ENCODE measurements at places on chromosomes 13 and 19.

GRCh38 chr19:48918801-48919247, 14.7 kb upstream of the DHDH start:
- peak; percentile 68 for DNase-seq

- peak; percentile 81 for DNase-seq
Measured at GRCh38 chr13:109735436-109735966, 50.9 kb downstream of the IRS2 start.

DNA sequence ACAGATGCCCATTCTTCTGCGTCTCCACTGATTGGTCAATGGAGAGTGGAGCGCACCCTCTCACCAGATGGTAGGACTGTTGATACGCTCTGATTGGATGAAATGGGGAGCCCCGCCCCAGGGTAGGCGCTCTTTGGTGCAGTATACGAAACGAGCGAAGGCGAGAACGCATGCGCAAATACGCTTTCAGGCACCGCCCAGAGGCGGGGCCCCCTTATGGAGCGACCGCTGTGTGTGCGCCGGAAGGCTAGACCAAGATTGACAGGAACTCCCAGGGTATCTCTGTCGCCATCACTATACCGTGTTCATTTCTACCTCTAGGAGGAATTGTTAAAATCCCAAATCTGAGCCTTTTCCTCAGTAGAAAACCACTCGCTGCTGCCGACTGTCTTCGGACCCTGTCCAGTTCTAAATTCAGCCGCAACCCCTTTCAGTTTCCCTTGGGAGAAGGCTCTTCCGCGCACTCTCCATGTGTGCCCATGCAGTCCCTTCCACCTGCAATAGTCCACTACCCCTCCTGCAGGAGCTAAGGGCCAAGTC, 720 bp upstream of the HNRNPL start:
- peak; percentile 100 for DNase-seq

DNA sequence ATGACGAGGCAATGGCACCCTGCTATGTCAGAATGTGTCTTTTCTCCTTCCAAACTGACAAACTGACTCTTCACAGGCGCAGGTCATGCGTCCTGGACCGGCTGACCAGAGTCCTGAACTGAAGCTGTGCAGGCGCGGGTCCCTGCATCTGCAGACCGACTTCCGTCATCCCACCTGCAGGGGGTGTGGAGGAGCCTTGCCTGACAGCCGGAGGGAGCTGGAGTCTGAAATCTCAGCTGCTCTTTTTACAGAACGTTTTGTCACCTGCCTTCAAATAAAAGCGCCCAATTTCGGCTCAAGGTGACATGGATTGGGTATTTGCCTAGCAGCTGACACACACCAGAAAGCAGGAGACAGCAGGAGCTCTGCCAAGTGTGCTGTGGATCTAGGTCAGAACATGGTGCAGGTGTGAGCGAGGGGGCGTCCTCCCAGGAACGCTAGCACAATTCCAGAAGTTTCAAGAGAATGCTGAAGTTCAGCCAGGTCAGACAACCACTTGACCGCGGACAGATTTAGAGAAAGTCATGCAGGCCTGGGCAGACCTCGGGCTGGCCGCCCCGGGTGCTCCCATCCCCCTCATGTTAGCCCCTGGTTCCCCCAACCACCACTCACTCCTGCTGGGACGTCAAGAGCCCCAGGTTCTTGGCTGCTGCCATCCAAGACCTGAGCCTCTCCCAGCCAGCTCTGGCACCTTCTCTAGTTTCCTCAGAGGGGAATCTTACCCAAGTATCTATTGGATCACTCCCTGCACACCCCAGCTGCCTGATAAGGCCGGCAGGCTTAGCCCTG, 32.8 kb downstream of the ELL start:
- peak; percentile 36 for DNase-seq

GRCh38 chr19:8610041-8610935, at the start of gene ADAMTS10:
TSS of gene ADAMTS10 (minus strand) at chr19:8610715. CDS start at chr19:8605710, 5,005 bp downstream.
- DNase-seq: peak; percentile 71

- no peak for DNase-seq
Measured at GRCh38 chr13:81779876-81780275, 1439.0 kb upstream of the SPRY2 start.

GRCh38 chr19:13781547-13781946, 7.3 kb downstream of the C19orf53 start:
- DNase-seq: peak; percentile 48

- DNase-seq: no peak
Measured at GRCh38 chr13:20609145-20609544, 42.2 kb downstream of the IFT88 start.

DNA sequence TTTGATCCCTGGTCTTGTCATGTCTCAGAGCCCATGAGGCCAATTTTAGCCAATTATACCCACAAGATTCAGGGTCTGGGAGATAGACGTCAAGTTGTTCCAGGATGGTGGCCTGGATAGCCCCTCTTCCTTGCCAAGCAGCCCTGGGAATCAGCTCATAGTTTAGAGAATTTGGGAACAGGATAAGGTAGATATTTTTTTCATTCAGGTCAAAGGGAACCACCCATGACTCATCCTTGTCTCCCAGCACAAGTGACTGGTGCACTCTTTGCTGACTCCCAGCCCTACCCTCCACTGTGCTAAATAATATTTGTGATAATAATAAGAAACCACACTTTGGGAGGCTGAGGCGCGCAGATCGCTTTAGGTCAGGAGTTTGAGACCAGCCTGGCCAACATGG, 17.1 kb upstream of the S1PR4 start:
- DNase-seq: no peak

DNA sequence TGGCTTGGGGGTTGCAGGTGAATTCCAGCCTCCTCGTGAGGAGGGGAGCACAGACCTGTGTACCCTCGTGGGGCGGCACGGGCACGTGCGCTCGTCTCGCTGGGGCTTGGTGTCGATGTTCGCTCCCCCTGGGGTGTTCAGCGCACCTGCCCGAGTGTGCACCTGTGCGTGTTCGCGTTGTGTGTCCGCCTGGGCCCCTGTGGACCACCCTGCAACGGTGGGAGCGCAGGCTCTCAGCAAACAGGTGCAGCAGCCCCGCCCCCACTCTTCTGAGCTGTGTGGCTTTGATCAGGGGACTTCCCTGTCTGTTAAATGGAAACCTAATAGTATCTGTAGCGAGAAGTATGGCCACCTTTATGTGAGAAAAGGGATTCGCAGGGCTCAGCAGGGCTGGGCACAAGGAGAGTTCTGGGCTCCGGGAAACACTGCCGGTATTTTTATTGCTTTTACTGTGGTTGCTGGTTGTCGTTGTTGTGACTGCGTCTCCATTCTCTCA, 549 bp downstream of the SMIM17 start:
- DNase-seq: no peak

Measured in hematopoietic multipotent progenitor cell treated with erythropoietin and hydrocortisone succinate and interleukin-3 and kit ligand, for 4 days (in vitro differentiated cells).